ENCODE measurements at places on chromosomes 1 and 21. TPM values are rescaled to one million over a fixed set of nuclear protein-coding genes. Genes with fewer than 3 reads are reported as not detected.

The CELA2A gene
- total RNA-seq = not detected

The MARK1 gene
- 0.72 TPM for total RNA-seq

The GCSAML gene
- not detected for total RNA-seq

The ARHGEF10L gene
- 39.1 TPM for total RNA-seq

The HHIPL2 gene
- 0.88 TPM for total RNA-seq

The SV2A gene
- total RNA-seq = 20.3 TPM

The CHIA gene
- total RNA-seq = not detected

The CYP4Z1 gene
- total RNA-seq = not detected

The RNU1-2 gene
- total RNA-seq = under 0.01 TPM
